ENCODE measurements at places on chromosomes 7 and 10. TPM values are rescaled to one million over a fixed set of nuclear protein-coding genes. Genes with fewer than 3 reads are reported as not detected.

Gene GIMAP8
- total RNA-seq, result 0.09 TPM

Gene MLXIPL
- total RNA-seq, result 0.37 TPM

Gene MYH16
- not detected for total RNA-seq

Gene SEMA4G
- total RNA-seq, result 0.92 TPM

Gene CRPPA
- total RNA-seq, result 1.8 TPM

Gene SLC37A3
- total RNA-seq, result 87.0 TPM

Gene ZNF503
- 4.7 TPM for total RNA-seq

Gene GRB10
- total RNA-seq, result 28.8 TPM

Gene PDE1C
- total RNA-seq, result 0.92 TPM

Gene PTPN20
- 0.14 TPM for total RNA-seq

Gene IFIT1B
- total RNA-seq, result not detected

Gene NUTM2E
- total RNA-seq, result under 0.01 TPM

Gene CHST12
- total RNA-seq, result 2.6 TPM

Gene DPYSL4
- total RNA-seq, result 1.6 TPM

Gene FMC1
- total RNA-seq, result 16.6 TPM

Gene FFAR4
- total RNA-seq, result not detected

Gene SFTPA1
- total RNA-seq, result not detected

Gene ZNF107
- 0.92 TPM for total RNA-seq

Gene INMT
- total RNA-seq, result 21.8 TPM
